NCI-H1048 (cell line): ENCODE measurements at places on chromosomes 4 and X.

DNA sequence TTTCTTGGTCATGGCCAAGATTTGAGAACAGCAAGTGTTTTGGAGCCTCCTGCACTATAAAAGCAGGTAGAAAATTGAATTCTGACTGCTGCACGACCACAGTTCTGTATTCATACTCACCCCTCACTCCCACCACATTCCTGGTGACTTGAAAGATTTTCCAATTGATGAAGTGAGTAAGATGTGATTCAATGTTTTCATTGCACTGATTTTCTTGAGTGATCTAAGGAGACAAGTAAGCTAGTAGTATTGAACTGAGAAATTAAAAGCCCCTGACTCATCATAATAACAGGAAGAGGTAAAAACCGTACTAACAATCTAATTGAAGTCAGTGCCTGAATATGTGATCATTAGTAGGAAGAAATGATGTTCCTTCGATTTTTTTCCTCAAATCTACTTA lies 6.1 kb upstream of the SEC24D start:
- no peak for DNase-seq

- no peak for DNase-seq
Measured at GRCh38 chr4:166146806-166147540, 273.9 kb downstream of the TLL1 start.

GRCh38 chr4:7351014-7351413 lies 83.7 kb downstream of the PSAPL1 start:
- DNase-seq, result no peak

DNA sequence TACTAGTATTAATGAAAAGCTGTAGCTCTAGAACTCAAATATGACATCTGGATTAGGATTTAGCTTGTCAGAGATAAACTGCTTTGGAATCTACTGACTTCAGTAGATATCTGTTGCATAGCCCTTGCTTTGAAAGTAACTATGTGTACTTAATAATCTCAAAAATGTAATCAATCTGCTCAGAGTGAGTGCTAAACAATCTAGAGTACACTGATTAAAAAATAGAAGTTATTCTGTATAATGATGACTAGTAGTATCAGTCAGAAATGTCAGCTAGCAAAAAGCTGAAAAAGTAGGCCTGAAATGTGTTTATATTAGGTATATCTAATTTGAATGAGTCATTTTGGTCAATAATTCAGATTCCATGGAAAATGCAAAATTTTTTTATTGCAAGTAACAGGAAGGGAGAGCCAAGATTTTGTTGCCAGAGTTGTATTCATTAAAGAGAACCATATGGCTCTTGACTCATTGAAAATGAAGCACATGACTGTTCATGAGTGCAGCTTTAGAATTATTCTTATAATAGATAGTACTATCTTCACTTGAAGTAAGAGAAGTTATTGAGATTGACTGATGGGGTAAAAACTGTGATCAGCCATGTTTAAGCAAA lies 20.0 kb downstream of the CLCN3 start:
- no peak for DNase-seq

- no peak for DNase-seq
Measured at GRCh38 chr4:122293374-122294365, 85.1 kb upstream of the ADAD1 start.

GRCh38 chr4:147736458-147736857 lies 4.6 kb downstream of the ARHGAP10 start:
- DNase-seq, result no peak

- no peak for DNase-seq
Measured at GRCh38 chr4:179128299-179128698, 1686.1 kb upstream of the AGA start.

DNA sequence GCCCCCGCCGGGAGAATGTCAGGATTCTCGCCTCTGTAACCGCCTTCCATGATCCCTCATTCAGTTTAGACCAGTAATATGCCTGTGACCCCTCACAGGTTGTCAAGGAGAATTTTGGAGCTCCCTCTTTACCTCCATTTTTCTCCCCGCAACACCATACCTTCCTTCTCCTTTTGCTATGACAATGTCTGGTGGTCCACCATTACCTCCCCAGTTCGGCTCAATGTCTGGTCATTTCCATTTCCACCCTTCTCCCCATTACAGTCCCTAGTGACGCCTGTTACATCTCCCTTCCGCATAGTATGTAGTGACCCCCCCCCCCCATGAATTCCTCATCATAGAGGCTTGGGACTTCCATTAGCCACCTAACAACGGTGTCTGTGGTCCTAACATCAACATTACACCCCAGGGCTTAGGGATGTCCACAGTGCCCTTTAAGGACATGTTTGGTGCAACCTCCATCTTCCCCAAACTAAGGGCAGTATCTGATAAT lies 700 bp downstream of the ARAF start:
- DNase-seq, result no peak

- no peak for DNase-seq
Measured at GRCh38 chr4:8860096-8860891, 11.3 kb downstream of the HMX1 start.

GRCh38 chr4:99816545-99817308 lies at the start of gene DAPP1:
Gene DAPP1 (plus strand): TSS chr4:99816827. CDS start chr4:99816914, 87 bp downstream.
- no peak for DNase-seq

- no peak for DNase-seq
Measured at GRCh38 chrX:7272346-7272745, 124.4 kb upstream of the PUDP start.
